Foreskin fibroblast (primary cell): ENCODE measurements at places on chromosomes 5 and 9.

DNA sequence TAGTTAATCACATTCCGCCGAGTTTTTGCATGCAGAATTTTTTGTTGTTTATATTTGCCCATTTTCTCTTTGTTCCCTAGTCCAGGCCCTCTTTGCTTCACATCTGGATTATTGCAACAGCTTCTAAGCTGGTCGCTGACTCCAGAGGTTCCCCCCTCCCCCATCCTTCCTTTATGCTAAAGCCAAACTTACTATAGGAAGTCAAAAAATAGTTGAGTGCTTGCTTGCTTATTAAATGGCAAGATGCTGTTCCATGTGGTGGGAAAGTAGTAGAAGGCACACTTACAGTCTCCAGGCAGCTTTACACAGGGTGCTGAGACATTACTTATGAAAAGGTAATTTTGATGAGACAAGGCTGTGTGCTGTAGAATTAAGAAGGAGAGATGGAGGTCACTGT lies 1.3 kb downstream of the ZBTB34 start:
- peak; percentile 88 for DNase-seq

- no peak for DNase-seq
Measured at GRCh38 chr5:119301906-119302305, 53.9 kb upstream of the TNFAIP8 start.

- no peak for DNase-seq
Measured at GRCh38 chr9:119781886-119782285, 412.7 kb upstream of the BRINP1 start.

DNA sequence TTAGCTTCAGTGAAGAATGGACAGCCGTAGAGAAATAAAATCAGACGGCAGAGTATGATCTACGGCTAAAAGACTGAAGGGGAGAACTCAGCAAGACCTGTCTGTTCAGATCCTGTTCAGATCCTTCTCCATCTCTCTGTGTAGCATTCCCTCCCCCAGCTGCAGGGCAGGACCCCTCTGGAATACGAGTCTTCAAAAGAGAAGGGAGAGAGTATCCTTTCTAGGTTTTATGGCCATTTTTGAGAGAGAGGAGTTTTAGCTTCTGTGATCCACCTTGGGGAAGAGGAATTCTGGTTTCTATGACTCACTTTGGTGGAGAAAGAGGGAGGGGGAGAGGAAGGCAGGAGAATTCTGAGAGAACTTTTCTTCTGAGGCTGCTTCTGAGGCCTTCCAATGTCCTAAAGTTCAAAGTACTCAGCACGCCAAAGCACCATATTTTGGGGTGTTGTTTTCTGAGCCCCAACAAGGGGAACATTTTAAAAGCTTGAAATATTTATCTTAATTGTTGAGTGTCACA lies 194.4 kb upstream of the TLE4 start:
- DNase-seq, result no peak

GRCh38 chr5:56625541-56625940 lies 189.8 kb upstream of the MAP3K1 start:
- peak; percentile 68 for DNase-seq

DNA sequence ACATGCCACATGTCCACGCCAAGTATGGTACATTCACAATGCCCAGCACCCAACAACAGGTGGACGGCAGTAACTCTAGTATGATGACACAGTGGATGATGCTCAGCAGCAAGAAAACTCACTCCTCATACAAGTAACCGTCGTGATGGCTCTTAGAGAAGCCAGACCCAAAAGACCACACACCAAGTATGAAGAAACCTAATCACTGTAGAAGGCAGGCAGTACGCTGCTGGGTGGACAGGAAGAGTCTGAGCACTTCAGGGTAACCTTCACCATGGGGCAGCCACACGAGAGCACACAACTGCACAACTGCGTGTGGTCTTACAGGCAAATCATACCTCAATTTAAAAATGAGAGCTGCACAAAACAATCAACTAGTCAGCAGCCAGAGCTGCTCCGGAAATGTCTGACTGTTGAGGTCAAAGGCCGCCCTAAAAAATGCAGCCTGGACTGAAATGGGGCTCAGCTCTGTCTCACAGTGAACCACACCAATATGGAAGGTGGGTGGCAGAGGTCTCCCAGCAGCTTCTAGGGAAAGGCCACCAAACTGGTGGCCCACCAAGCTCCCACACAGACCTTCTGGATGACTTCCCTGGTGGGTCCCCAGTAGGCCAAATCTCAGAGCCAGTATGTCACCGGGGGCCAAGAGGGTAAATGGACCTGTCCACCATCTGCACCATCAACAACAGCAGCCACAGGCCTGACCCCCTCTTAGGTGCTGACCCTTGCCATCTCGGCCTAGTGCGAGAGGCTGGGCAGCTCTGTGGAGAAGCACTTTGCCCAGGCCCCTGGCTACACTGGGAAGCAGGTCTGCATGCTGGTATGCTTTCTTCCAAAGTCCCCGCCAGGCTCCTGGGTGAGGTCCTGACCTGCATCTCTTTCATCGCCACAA lies 17.8 kb downstream of the BICD2 start:
- peak; percentile 41 for DNase-seq

GRCh38 chr9:101795147-101795546 lies 56.7 kb upstream of the GRIN3A start:
- DNase-seq, result no peak

DNA sequence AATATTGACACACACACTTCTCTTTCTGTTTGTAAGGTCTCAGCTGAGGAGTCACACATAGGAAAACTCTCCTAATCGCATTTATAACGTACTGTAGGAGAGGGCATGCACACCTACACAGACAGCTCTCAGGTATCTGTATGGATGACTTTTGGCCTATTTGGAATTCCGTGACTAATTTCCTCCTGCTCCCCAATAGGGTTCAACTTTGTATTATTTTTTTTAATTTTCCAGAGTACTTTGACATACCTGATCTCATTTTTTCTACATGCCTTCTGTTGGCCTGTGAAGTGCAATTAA lies 195.9 kb downstream of the ARHGAP26 start:
- no peak for DNase-seq

DNA sequence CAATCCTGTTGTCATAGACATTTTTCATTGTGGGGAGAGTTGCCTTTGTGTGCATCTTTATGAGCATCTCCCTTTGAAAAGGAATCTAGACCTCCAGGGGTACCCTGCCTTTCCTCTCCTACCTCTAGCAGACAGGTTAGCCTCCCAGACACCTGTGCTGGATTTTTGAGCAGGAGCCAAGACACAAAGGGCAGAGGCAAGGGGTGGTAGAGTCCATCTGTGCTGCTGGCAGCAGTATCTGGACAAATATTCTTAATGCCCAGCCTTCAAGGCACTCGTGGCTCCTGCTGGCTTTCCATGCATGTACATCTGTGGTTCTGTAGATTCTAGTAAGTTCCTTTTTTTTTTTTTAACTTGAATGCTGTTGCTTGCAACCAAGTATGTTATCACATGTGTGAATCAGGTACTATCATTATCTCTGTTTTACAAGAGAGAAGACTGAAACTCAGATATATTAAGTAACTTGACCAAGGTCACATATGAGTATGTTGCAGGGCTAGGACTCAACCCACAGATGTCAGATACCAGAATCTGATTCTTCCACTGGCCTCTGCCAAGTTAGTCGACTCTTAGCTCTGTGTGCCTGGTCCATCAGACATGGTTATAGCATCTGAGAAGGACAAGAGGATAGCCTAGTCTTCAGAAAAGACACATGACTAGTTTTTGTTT lies 32.9 kb upstream of the GPR151 start:
- no peak for DNase-seq

DNA sequence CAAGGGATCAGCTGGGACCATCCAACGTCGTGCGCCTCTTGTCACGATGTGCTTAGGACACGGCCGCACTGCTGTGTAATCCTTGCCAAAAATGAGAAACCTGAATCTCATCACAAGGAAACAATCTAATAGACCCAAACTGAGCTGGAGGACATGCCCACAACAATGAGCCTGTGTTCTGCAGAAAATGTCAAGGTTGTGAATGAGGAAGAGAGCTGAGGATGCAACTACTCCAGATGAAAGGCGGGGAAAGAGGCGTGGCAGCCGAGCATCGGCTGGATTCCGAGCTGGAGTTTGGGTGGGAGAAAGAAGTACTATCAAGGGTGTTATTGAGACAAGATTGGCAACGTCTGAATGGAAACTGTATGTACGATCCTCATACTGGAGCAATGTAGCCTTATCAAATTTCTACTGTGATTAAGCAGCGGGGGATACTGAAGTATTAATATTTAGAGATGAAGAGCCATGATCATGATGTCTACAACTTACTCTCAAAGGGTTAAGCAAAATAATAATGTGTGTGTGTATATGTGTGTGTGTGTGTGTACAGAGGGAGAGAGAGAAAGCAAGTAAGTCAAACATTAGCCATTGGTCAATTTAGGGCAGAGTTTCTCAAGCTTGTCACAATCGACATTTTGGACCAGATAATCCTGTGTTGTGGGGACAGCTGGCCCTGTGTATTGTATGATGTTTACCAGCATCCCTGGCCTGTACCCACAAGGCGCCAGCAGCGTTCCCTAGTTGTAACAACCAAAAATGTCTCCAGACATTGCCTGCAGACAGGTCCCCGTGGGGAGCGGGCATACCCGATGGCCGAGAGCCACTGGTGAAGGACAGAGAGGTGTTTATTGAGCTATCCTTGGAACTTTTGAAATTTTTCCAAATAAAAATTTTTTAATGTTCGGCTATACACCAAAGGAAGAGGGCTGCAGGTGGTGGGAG lies 46.5 kb downstream of the DUSP1 start:
- no peak for DNase-seq

GRCh38 chr9:114164191-114164794 lies 9.0 kb downstream of the COL27A1 start:
- no peak for DNase-seq

DNA sequence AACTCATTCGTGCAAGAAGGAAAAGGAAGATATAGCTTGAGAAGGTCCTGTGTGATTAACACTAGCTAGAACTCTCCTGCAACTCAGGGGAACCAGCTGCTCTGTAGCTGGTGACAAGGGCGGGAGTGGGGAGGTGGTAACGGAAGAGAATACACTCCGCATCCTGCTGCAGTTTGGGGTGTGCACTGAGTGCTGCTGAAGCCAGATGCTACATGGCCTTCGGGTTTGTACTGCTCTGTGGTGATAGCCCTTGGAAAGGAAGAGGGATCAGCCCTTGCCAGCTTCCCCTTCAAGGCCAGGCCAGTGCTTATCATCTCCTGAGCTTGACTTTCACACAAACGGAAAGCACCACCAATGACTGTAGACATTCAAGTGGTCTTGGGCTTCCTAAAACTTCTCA lies 34.3 kb downstream of the FRMD3 start:
- no peak for DNase-seq

- DNase-seq, result no peak
Measured at GRCh38 chr5:99674101-99674500, 745.3 kb upstream of the CHD1 start.
